ENCODE measurements at places on chromosomes 4 and X. TPM values are rescaled to one million over a fixed set of nuclear protein-coding genes. Genes with fewer than 3 reads are reported as not detected.

DNA sequence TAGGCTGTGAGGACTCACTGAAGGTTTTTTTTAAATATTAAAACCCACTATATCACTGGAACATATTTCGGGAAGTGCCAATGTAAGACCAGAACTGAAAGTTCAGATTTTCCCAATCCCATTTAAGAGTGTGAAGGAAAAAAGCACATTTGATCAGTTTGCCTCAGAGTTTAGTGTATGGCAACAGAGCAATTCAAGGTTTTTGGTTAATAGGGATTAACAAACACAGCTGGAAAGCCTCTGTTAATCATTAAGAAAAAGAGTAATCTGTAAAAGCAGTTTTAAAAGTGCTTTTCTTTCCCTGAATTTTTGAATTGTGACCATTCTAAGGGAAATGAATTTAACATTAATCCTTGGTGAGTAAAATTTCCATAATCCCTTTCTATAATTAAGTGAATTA, 60.4 kb downstream of the NPY5R start:
- no peak for DNase-seq

- DNase-seq: no peak
Measured at GRCh38 chrX:150712619-150713018, 19.4 kb downstream of the MTMR1 start.

DNA sequence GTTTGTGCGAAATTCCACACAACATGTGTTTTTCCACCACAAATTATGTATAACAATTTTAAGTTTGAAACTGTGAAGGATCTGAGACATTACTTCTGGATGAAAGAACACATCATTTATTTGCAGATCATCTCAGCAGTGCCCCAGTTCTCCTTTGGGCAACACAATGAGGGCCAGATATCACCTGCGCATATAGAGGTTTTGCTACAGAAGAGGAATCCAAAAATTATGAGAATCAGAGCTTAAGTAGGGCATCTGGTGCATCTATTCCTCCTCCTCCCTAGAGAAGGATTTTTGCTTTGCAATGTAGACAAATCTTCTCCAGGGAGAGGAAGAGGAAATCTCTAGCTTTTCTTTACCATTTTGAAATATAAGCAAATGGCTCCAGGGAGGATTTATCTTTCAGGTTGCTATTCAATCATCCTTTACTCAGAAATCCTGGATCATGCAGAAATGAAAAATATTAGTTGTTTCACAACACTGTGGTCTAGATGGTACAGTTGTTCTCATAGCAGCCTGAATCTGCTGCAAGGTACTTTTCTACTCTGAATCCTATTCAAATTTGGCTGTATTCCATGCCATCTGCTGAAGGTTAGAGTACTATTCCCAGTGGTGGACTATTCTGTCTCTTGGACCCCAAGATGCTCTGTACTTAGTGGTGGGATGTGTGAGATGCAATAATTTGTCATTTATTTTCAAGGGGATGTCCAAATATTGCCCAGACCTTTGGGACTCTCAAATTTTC, 132.1 kb downstream of the SNCA start:
- DNase-seq: no peak

HOPX gene
- polyA plus RNA-seq: 0.07 TPM

GRCh38 chr4:37219242-37219641, 25.3 kb upstream of the NWD2 start:
- no peak for DNase-seq

- no peak for DNase-seq
Measured at GRCh38 chr4:176790398-176790797, 2.3 kb downstream of the VEGFC start.

GRCh38 chrX:32662516-32662915, 548.8 kb downstream of the DMD start:
- DNase-seq: no peak

Measured in mammary epithelial cell (primary cell).